ENCODE measurements at places on chromosomes 6 and 20.

- no peak for DNase-seq
These were observed 592.7 kb upstream of the AGPAT4 start for GRCh38 chr6:161866570-161866969.

GRCh38 chr6:63543982-63544381, 28.3 kb upstream of the LOC128125822 start:
- DNase-seq: no peak

DNA sequence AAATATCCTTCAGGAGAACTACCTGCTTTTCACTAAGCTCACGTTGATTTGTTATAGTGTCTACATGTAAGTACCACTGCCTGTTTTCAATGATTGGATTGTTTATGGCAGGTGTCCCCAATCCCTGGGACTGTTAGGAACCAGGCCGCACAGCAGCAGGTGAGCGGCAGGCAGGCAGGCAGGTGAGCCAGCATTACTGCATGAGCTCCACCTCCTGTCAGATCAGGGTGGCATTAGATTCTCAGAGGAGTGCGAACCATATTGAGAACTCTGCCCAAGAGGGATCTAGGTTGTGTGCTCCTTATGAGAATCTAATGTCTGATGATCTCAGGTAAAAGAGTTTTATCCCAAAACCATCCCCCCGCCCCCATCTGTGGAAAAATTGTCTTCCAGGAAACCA, 303.3 kb downstream of the EYA4 start:
- DNase-seq: no peak

GRCh38 chr20:56527521-56527920, 3.0 kb downstream of the FAM209A start:
- DNase-seq: no peak

DNA sequence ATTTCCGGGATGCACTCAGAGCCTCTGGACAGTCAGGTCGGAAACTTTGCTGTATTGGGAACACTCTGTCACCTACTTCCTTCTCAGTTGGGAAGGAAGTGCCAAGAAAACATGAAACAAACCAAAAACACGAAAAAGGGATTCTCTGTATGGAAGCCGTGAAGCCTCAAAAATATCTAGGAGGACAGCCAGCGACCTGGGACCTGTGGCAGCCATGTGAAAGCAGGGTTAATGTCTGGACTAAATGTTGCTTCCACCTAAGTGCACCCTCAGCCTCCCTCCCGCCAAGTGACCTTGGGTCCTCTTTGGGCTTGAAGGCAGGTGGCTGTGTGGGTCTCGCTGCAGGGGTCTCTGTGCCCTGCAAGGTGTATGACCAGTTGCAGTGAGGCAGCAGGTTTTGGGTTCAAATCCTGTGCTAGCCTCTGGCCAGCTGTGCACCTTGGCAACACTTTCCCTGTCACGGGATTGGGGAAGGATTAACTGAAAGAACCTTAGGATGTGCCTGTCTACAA, 851 bp downstream of the MAVS start:
- no peak for DNase-seq

- no peak for DNase-seq
These were observed 451.8 kb downstream of the COL12A1 start for GRCh38 chr6:74753883-74754600.

DNA sequence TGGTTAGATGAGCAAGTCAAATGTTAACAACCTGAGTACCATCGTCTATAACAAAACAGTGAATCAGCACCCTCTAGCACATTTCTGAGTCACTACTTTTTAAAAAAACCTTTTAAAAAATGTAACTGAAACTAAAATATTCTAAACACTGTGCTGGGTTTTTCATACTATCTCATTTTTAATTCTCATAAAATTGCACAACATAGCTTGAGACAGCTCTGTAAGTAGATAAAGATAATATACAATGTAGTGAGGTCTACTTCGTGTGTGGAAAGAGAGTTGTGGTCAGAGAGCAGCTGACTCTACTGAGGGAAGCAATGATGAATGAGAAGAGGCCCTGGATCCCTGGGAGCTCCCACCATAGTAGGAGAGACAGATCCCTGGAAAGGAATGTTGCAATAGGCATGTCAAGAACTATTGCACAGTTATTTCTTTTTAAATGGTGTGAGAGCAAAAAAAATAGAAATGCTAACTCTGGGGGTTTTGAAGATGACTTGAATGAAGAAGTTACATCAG, 13.6 kb upstream of the CALHM6 start:
- DNase-seq: no peak

DNA sequence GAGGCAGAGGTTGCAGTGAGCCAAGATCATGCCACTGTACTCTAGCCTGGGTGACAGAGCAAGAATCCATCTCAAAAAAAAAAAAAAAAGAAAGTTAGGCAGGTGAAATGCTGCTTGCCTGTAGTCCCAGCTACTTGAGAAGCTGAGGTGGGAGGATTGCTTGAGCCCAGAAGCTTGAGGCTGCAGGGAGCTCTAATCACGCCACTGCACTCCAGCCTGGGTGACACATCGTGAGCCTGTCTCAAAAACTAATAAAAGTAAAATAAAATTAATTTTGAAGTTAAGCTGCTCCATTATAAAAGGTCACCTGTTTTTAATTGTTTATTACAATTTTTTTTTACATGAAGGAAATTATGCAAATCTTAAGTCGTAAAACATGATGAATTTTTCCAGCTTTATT, 23.2 kb upstream of the SAMHD1 start:
- no peak for DNase-seq

DNA sequence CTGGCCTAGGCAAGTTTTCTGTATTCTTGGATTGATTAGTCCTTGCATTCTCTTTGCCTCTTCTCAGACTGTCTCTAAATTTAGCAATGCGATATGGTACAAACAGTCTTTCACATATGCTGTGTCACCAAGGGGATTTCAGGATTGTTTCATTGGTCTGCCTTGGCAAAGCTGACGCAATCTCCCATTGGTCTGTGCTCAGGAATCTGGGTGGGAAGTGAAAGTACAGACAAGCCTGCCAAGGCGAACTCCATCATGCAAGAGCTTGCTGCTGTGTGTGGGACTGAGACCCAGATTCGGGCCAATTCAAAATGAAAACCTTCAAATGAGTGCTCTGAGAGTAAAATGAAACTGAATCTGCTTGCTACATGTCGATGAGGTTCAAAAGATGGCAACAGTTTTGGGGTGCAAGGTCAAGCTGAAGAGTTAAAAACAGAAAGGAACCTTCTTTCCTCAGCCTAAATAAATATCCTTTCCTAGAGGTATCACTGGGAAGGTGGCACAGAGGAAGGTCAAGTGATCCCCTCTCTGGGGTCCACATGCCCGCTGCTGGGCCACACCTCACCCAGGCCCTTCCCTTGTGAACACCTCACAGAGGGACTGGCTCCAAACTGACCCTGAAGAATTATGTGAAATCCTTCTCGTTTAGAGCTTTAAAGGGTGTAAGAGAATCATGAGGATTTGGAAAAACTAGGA, 198.8 kb upstream of the PREP start:
- DNase-seq: peak; percentile 81

- DNase-seq: no peak
These were observed 95.0 kb downstream of the DLGAP4 start for GRCh38 chr20:36400909-36401735.

DNA sequence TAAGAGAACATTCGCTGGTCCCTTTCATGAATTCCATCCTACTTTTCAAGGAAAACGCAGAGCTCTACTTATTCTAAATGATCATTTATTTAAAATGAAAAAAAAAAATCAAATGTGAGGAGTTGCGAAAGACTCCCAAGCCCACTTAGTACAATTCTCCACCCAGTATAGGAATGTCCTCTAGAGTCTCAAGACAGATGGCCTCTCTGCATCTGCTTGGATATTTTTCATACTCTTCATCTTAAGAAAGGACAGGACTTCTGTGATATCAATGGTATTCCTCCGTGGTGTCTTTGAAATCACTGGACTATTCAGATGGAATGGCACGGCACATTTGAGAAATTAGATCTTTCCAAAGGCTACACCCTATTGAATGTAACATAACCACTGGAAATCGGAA, 107.1 kb downstream of the PTPRK start:
- DNase-seq: no peak

- DNase-seq: no peak
These were observed 13.1 kb downstream of the B4GALT5 start for GRCh38 chr20:49700411-49701185.

DNA sequence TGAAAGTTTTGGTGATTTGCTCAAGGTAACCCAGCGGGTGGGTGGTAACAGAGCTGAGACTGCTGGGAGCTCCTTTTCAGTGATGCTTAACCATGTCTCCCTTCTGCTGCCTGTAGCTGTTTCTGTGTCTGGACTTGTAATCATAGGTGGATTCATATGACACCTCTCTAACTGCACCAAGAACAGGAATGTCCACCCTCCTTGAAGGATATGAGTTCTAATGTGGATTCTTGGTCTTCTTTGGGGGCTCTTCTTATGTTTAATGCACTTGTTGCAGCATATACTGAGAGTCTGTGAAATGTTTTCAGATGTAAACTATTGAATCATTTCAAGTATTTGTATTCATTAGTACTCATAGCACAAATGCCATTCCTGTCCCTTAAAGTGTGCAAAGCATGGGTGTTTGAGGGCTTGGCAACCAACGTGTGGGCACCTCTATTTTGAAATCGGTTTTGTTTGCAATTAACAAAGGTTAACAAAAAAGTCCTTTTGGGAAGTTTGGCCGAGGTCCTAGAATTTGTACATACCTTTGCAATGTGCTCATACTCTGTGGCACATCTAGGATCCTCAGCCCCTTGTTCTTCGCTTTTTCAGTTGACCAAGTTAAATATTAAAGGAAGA, 138.0 kb downstream of the SOX4 start:
- DNase-seq: no peak

Data from pons (tissue), 1 donor.